ENCODE measurements at places on chromosomes 1 and 21. TPM values are rescaled to one million over a fixed set of nuclear protein-coding genes. Genes with fewer than 3 reads are reported as not detected.

DNA sequence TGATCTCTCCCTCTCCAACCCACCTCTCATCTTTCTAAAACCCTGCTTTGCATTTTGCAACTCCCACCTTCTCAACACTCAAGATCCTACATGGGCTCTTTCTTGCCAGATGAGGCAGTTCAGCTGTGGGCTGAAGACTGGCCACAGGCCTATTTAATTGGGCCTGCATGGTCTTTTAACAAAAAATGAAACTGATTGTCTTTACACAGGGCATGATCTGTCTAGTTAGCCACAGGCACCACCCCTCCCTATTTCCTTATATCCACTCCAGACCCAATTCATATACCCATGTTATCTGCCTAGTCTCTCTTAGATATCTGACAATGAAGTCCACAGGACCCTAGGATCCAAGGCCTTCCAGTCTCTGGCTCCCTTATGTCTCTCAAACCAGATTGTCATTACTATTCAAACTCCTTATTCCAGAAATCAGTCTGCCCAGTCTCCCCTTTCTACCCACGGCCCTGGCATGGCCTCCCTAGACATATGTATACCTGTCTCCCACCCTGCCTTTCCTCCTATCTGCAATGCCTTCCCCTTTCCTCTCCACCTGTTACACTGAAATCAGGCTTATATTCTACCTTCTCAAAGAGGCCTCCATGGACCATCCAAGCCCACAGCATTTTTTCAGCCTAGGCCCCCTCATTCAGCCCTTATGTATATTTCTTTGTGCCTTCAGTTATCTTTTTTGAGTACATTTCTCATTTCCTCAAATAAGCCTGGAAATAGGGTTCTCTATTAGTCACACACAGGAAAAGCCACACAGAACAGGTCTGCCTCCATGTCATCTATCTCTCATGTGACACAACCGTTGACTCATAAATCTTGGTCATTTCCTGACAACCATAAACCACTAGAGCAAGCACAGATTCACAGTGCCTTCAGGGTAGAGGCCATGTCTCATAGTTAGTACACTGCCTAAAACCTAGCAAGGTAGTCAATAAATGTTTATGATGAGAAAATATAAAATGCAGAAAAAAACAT is 39.0 kb downstream of the LPAR3 start:
- no peak for DNase-seq

DNA sequence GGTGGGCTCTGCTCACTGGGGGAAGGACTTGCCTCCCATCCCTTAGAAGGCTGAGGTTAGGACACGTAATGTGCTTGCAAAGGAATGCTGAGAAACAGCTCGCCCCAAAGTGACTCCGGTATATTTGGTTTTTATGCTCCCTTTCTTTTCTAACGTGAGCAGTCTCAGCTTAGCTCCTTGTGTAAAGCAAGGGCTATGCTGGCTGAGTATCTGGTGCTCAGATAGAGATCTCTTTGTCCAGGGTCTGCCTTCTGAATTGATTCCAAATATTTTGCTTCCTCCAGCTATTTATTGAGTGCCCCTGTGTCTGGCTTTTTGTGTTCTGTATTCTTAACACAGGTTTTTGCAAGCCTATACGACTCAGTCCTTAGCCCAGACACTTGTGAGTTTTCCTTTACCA is 94.5 kb upstream of the ARTN start:
- DNase-seq: no peak

- DNase-seq: no peak
These were observed 13.4 kb downstream of the CTTNBP2NL start for GRCh38 chr1:112409414-112409813.

PSMB4 gene
- polyA plus RNA-seq: 142 TPM

PPFIA4 gene
- 69.4 TPM for polyA plus RNA-seq

Measured in hindlimb muscle (tissue), 1 donor.